ENCODE measurements at places on chromosomes 13 and 19. TPM values are rescaled to one million over a fixed set of nuclear protein-coding genes. Genes with fewer than 3 reads are reported as not detected.

DNA sequence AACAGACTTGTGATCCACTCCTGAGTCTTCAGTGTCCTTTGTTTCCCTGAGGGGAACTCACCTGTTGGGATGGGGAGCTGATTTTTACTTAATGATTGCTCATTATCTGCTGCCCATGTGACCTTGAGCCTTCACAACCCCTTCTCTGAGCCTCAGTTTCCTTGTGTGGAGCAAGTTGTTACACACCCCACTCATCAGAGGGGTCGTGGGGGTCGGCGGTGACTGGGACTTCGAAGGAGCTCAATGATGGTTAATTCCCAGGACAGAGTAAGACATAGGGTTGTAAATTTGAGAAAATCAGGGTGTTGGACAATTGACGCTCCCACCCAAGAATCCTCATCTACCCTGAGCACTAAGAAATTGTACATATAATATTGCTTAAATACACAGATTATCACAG, 13.5 kb downstream of the LILRA5 start:
- DNase-seq: no peak

GRCh38 chr19:4776436-4777211, 14.9 kb upstream of the FEM1A start:
- DNase-seq: peak; percentile 39

The ZNF90 gene
- total RNA-seq: 2.8 TPM

GRCh38 chr19:22517496-22518411, 95.6 kb upstream of the ZNF98 start:
- no peak for DNase-seq

- DNase-seq: no peak
Measured at GRCh38 chr19:18435178-18435841, 2.6 kb downstream of the ISYNA1 start.

DNA sequence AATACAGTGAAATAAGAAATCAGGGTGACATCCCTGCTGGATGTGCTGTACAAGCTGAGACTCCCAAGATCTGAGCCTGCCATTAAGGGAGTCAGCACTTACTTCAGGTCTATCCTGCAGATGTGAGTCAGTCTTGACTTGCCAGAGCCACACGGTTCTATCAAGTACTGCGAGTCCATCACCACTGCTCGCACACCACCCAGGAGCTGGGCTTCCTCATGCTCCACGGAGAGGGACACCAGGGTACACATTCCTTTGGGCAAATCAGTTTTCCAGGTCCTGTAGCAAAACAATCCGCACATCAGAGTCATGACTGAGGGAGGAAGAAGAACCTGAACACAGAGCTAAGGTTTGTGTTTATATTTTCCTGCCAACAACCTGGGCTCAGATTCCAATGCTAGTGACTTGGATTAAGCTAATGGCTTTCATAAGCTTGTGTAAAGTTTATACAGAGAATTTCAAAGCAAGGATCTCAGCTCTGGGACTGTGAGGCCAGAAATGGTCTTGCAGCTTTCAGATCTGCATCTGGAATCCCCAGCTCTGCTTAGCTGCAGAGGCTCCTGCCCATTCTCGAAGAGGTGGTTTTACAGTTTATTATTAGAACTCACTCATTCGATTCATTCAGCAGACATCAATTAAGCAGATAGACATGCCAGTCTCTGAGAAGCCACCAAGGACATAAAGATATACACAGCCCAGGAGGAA, 90.6 kb downstream of the KL start:
- no peak for DNase-seq

The FUT2 gene
- not detected for total RNA-seq

DNA sequence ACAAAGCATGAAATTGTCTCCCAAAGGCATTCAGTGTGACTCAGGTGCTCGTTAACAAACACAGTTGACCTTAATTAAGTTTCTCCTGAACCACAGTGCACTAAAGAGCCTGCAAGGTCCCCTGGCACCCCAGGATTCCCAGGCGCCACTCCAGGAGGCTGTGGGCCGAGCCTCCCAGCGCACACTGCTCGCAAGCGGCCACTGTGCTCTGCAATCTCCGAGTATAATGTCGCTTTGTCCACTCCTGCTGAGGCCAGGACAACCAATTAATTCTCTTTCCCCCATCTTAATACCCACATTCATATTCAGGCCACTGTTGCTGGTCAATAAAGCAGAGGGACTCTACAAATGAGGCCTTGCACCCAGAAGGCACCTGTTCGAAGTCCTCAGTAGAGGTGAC, 8.8 kb downstream of the RAB20 start:
- no peak for DNase-seq

The TLE2 gene
- total RNA-seq: 14.9 TPM

DNA sequence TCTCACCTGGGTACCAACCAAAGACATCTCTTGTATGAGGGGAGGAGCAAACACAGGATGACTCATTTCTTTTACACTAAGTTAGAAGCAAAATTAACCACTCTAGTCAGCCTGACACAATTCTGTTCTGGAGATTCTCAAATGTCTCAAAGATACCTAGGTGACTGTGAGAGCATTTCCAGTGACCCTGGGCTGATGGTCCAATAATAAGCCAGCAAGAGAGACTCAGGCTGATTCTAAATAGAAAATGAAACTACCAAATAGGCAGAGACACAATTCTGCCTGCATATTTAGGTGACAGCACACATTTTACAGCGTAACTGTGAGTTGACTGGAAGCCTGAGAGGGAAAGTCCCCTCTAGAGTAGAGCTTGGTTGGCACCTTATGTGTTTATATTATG, 16.3 kb downstream of the ZNF91 start:
- DNase-seq: no peak

Data from spinal cord (tissue), 10 donors.